NCI-H524 treated with DMSO at 0.1 percent for 48 hours (cell line): ENCODE measurements at places on chromosomes 7 and 10.

DNA sequence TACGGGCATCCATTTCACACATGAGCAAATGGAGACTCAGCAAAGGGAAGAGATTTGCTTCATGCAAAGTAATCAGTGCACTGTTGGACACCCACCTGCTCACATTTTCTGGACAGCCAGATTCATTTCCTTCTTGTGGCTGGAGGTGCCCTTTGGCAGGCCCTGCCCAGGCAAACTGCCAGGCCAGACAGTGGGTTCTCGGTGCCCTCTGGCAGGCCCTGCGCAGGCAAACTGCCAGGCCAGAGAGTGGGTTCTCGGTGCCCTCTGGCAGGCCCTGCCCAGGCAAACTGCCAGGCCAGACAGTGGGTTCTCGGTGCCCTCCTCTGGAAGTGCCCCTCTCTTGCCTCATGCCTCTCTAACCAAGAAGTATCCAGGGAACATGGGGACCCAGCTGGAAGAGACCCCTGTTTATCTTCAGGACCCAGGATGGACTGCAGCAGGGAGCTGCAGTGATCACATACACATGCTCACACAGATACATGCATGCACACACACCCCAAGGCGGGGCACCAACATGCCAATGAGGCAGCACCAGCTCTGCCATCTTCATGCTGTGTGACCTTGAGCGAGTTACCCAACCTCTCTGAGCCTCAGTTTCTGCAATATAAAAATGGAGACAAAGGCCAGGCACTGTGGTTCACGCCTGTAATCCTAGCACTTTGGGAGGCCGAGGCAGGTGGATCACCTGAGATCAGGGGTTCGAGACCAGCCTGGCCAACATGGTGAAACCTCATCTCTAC lies 67.1 kb downstream of the OAT start:
- DNase-seq: no peak

DNA sequence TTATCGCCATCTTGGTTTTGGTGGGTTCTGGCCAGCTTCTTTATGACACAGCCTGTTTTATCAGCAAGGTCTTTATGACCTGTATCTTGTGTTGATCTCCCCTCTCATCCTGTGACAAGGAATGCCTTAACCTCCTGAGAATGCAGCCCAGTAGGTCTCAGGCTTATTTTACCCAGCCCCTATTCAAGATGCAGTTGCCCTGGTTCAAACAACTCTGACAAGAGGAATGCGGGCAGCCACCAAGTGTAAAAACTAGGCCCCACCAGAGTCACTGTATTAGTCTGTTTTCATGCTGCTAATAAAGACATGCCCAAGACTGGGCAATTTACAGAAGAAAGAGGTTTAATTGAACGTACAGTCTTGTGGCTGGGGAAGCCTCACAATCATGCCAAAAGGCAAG lies 671.3 kb downstream of the SORCS1 start:
- no peak for DNase-seq

DNA sequence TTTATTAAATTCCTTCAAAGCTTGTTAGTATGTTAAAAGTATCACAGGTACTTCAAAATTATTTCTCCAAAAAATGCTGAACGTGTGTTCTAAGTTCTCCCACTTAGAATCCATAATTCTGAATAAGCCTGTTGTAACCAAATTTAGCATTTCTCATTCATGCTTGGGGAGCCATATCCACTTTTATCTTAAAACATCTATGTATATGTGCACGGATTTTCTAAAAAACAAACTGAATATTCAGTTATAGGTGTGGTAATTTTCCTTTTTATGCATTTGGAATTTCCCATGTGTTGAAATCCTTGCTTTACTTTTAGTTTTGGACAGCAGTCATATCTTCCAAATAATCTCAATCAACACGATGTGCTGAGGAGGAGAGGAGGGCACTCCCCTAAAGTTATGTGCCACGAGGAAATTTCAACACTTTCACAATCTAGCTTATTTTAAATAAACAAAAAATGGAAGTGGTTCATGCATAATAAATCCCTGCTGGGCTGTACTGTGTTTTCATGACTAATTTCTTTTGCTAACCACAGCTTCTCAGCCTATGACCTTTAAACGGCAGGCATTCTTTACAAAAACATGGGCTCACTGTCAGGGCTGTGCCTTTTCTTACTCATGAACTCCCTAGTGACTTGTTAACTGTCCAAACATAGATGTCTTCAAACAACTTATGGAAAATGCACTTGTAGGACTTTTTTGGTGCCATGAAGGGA lies 380.3 kb upstream of the SEMA3C start:
- no peak for DNase-seq

GRCh38 chr10:49534670-49535381 lies 4.1 kb downstream of the ERCC6 start:
- no peak for DNase-seq
